Endothelial cell of umbilical vein (primary cell): ENCODE measurements at places on chromosomes 6 and 20. TPM values are rescaled to one million over a fixed set of nuclear protein-coding genes. Genes with fewer than 3 reads are reported as not detected.

- H3K36me3 ChIP-seq: no peaks in the 10 kb centered on the region
- no peak overlapping the region for H3K27ac ChIP-seq
- no peak overlapping the region for H3K4me3 ChIP-seq
- peaks cover 38% of the 10 kb centered on the region for H3K4me1 ChIP-seq
Measured at GRCh38 chr6:38801305-38801704, 86.2 kb downstream of the DNAH8 start.

DNA sequence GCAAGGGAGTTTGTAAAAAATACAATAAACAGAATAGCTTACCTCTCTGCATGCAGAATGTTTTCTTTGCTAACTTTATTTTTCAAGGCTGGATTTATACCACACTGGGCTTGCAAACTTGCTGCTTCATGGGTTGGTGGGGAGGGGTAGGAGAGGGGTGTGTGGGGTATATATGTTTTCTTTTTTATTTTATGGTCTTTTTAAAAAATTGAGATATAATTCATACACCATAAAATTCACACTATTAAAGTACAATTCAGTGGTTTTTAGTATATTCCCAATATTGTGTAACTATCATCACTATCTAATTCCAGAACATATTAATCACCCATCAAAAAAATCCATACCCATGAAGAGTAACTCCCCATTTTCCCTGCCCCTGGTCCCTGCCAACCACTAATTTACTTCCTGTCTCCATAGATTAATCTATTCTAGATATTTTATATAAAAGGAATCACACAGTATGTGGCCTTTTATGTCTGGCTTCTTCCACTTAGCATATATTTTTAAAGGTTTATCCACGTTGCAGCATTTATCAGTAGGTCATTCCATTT is 14.3 kb upstream of the TRPC4AP start:
- peaks cover 16% of the 10 kb centered on the region for H3K4me1 ChIP-seq
- H3K27ac ChIP-seq: no peak overlapping the region
- no peaks in the 10 kb centered on the region for H3K27me3 ChIP-seq
- no peak overlapping the region for H3K4me3 ChIP-seq

- H3K36me3 ChIP-seq: no peaks in the 10 kb centered on the region
- no peaks in the 10 kb centered on the region for H3K27me3 ChIP-seq
- H3K4me3 ChIP-seq: no peak overlapping the region
- no peak for DNase-seq
- H3K27ac ChIP-seq: no peak overlapping the region
Measured at GRCh38 chr6:128617285-128617684, 96.9 kb upstream of the PTPRK start.

DNA sequence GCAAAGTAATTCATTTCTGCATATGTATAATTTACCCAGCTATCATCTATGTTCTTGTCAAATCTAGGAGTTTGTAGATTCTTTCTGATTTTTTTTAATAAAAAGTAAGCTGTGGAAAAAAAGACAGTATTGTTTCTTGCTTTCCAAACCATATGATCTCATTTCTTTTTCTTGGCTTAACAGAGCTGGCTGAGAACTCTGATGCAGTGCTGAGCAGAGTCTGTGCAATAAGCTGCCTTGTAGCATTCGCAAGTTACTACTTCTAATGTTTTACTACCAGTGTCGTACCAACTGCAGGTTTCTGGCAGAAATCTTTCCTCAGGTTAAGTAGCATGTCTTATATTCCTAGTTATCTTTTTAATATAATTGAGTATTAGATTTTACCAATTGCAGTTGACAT is 15.6 kb downstream of the RRBP1 start:
- H3K4me3 ChIP-seq: no peak overlapping the region
- peak; percentile 76 for DNase-seq
- H3K36me3 ChIP-seq: peaks cover 2% of the 10 kb centered on the region
- peaks cover 27% of the 10 kb centered on the region for H3K4me1 ChIP-seq

DNA sequence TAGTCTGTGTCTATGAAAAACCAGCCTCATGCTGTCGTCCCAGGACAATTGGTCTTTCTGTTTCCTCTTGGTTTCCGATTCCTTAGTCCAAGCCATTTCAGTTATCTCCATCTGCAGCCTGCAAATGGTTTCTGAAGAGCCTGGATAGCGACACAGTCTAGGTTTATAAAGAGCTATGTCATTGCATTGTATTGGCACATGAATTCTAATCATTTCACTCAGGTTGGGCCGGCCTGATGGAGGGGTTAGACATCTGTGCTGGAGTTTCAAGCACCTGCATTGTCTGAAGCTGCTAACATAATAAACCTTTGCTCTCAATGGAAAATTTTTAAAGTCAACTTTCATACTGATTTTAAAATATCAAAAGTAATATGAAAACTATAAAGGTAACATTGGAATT is 232.6 kb upstream of the MAP3K7 start:
- no peak for DNase-seq
- H3K36me3 ChIP-seq: no peaks in the 10 kb centered on the region
- no peak overlapping the region for H3K27ac ChIP-seq
- H3K4me1 ChIP-seq: no peaks in the 10 kb centered on the region

Gene CRISP2
- total RNA-seq: not detected in 2 replicates
